ENCODE measurements at places on chromosomes 1 and 21.

DNA sequence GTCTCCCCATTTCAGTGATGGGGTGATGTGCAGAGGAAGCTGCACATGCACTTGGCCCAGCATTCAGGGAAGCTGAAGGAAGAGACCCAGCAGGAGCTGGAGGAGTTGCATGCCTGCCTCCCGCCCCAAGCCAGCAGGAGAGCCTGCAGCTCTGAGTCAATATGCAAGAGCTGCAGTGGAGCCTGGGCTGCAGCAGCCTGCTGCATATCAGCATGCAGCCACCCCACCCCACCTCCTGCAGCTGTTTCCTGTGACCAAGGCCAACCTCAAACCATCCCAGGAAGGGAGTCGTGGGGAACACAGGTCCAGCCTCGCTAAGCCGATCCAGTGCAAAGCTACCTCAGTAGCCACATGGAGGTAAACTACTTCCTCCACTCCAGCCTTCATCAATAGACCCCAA, 18.9 kb downstream of the AGT start:
- no peaks in the 10 kb centered on the region for H3K27me3 ChIP-seq
- H3K36me3 ChIP-seq = peaks cover 40% of the 10 kb centered on the region
- no peaks in the 10 kb centered on the region for H3K4me1 ChIP-seq

DNA sequence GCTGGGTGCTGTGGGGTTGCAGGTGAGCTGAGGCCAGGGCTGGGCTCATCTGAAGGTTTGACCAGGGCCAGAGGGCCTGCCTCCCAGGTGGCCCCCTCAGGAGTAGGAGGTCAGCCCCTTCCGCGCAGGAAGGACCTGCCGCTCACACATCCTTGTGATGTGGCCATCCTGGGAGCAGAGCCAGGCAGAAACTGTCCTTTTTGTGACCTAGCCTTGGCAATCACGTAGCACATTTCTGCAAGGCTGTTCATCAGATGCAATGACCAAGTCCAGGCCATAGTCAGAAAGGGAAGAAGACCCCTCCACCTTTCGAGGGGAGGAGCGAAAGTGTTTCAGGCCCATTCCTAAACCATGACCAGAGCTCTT, 55.5 kb upstream of the TRAPPC10 start:
- H3K27me3 ChIP-seq = no peaks in the 10 kb centered on the region
- H3K4me3 ChIP-seq = no peak overlapping the region
- no peaks in the 10 kb centered on the region for H3K4me1 ChIP-seq
- no peaks in the 10 kb centered on the region for H3K36me3 ChIP-seq
- H3K27ac ChIP-seq = no peak overlapping the region

GRCh38 chr1:20358761-20359263, 68.1 kb downstream of the VWA5B1 start:
- H3K27ac ChIP-seq = no peak overlapping the region
- H3K4me1 ChIP-seq = peaks cover 14% of the 10 kb centered on the region
- no peaks in the 10 kb centered on the region for H3K27me3 ChIP-seq
- H3K36me3 ChIP-seq = no peaks in the 10 kb centered on the region
- no peak for DNase-seq
- no peak overlapping the region for H3K4me3 ChIP-seq

DNA sequence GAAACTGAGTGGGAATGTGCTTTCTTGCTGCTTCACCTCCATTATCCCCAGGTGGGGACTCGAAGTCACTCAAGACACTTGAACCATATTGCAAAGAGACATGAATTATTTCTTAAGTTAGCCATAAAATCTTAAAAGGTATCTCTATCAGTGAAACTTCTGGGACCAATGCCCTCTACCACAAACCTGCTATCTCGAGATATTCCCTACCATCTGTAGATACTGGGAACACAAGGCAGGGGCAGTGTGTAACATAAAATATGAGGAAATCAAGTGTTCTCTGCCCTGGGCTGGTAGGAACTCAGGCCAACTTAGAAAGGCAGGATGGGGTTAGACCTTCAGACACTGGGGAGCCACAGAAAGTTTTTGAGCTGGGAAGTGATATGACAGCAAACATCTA, 1.3 kb upstream of the CD58 start:
- H3K36me3 ChIP-seq = no peaks in the 10 kb centered on the region
- DNase-seq = no peak
- H3K27me3 ChIP-seq = no peaks in the 10 kb centered on the region
- H3K4me3 ChIP-seq = no peak overlapping the region
- H3K27ac ChIP-seq = no peak overlapping the region
- H3K4me1 ChIP-seq = peaks cover 30% of the 10 kb centered on the region

GRCh38 chr1:89085781-89086180, 20.8 kb upstream of the GBP1 start:
- H3K27ac ChIP-seq = no peak overlapping the region
- H3K4me1 ChIP-seq = no peaks in the 10 kb centered on the region
- no peak for DNase-seq
- H3K27me3 ChIP-seq = no peaks in the 10 kb centered on the region
- no peak overlapping the region for H3K4me3 ChIP-seq
- H3K36me3 ChIP-seq = no peaks in the 10 kb centered on the region

DNA sequence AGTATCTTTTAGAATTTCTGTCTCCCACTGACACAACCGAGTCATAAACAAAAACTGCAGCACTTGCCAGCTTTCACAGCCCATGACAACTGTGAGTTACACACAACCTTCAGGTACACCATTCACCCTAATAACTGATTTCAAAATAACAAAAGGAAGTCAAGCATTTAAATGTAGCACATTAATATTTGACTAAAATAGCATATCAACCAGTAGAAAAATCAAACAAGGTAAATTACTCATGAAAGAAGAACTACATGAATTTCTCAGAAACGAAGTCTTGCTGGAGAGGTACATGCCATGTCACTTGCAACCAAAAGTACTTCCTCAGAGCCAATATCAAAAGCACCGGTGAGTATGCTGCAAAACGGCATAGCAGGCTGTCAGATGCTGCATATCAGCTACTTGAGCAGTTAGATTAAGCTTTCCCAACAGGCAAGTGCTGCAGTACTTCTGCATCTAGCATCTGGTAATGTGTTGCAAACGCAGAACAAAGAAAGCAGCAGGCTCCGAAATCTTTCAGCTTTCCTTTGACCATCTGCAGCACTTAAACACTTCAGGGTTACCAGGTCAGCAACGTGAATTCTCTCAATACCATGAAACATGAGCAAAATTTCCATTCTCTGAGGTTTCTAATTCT, 223.2 kb downstream of the SMYD3 start:
- no peak overlapping the region for H3K4me3 ChIP-seq
- no peaks in the 10 kb centered on the region for H3K36me3 ChIP-seq
- no peaks in the 10 kb centered on the region for H3K27me3 ChIP-seq
- DNase-seq = no peak

DNA sequence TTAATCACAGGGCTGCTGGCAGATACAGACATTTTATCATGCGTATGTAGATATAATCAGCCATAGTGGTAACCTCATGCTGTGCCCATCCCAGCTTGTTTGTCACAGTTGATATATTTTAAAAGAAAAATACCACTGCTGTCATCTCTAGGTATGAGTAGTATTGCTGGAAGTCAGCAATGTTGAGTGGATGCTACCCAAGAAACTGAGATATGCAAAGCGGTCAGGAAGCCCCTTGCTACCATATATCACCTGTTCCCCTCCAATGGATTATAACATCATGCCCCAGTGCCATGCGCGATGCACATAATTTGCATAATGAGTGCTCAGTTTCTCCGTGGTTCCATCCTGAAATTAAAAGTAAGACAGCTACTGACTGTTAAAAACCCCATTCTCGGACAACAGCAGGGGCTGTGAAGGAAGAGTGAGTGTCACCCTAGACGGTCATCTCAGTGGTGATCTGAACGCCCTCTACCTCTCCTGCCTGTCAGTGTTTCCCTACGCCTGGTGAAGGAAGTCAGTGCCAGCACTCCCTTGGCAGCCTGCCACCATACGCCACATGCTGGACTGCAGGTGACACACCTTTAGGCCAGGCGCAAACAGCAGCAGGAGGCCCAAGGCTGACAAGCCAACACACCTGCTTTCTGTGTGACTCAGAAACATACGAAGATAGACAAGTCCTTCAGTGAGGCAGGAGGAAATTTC, 2.7 kb downstream of the IL10RB start:
- no peak for DNase-seq
- peaks cover 26% of the 10 kb centered on the region for H3K4me1 ChIP-seq
- H3K27me3 ChIP-seq = no peaks in the 10 kb centered on the region
- H3K4me3 ChIP-seq = no peak overlapping the region
- no peaks in the 10 kb centered on the region for H3K36me3 ChIP-seq

GRCh38 chr21:37195059-37195458, 72.1 kb downstream of the VPS26C start:
- DNase-seq = no peak
- no peaks in the 10 kb centered on the region for H3K27me3 ChIP-seq
- no peak overlapping the region for H3K27ac ChIP-seq
- H3K36me3 ChIP-seq = no peaks in the 10 kb centered on the region
- no peak overlapping the region for H3K4me3 ChIP-seq

- H3K4me1 ChIP-seq = no peaks in the 10 kb centered on the region
- H3K27me3 ChIP-seq = no peaks in the 10 kb centered on the region
- no peaks in the 10 kb centered on the region for H3K36me3 ChIP-seq
- no peak overlapping the region for H3K27ac ChIP-seq
Measured at GRCh38 chr1:228691211-228691610, 44.1 kb upstream of the RHOU start.

All from vagina (tissue), 2 donors.